ENCODE measurements at places on chromosomes 1 and 21.

- DNase-seq = no peak
Measured at GRCh38 chr1:175373786-175374623, 181.4 kb upstream of the KIAA0040 start.

GRCh38 chr1:54127594-54128300 is 25.1 kb downstream of the CDCP2 start:
- no peak for DNase-seq

DNA sequence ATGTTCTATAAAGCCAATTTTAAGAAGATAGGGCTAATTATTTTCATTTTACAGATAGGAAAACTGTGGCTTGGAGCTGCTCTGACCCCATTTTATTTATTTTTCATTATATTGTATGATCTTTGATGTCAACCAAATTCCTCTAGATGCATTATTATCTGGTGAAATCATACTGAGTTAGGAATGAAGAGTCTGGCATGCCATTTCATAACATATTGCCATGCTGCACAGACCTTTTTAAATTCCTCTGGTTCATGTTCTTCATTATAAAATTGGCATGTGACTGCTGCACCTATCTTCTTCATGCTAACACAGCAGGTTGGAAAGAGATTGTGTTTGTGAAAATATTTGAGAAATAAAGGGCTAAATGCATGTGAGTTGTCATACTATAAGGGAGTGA is 12.7 kb downstream of the PRRX1 start:
- DNase-seq = no peak

- DNase-seq = no peak
Measured at GRCh38 chr1:245546875-245547274, 392.1 kb downstream of the KIF26B start.

GRCh38 chr1:26861286-26861701 is 1.7 kb upstream of the SFN start:
- peak; percentile 63 for DNase-seq

DNA sequence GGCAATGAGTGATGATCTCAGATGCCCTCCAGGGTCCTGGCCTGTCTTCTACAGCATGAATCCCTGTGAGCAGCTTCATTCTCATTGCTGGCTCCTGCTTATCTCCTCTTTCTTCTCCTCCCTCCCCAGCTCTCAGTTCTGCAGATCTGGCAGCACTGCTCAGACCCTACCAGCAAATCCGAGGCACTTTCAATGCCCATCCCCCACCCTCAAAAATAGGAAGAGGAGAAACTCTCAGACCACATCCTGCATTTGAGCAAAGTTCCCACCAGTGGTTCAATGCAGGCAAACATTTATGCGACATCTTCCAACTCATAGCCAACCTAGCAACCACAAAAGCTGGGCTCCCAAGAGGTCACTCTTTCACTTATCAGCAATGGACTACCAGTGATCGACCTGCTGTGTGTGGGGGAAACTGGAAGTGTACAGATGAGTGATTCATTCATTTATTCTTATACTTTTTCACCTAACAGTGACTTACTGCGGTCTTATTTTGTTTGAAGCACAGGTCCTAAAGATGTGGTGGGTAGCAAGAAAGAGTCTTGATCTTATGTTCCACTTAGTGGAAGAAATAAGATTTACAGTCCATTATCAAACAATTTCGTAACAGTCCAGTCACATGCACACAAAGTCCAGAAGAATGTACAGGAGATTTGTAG is 5.8 kb upstream of the CHI3L2 start:
- no peak for DNase-seq

DNA sequence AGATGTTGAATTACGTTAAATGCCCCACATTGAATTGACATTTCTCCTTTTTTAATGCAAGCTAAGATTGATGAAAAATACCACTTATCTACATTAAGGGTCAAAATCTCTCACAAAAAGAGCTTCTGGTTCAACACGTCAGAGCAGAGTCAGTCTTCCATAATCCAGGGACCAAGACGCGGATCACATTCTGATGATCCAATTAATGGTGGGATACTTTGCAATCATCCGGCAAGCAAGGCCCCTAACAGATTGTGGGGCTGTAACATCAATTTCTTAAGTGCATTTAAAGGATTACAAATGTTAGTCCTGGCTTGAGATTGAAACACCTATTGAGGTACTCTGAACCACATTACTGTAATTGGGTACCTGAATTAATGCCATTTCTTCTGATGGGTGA is 120.2 kb upstream of the ESRRG start:
- no peak for DNase-seq

- DNase-seq = peak; percentile 22
Measured at GRCh38 chr21:29034678-29035077, 10.2 kb downstream of the USP16 start.

DNA sequence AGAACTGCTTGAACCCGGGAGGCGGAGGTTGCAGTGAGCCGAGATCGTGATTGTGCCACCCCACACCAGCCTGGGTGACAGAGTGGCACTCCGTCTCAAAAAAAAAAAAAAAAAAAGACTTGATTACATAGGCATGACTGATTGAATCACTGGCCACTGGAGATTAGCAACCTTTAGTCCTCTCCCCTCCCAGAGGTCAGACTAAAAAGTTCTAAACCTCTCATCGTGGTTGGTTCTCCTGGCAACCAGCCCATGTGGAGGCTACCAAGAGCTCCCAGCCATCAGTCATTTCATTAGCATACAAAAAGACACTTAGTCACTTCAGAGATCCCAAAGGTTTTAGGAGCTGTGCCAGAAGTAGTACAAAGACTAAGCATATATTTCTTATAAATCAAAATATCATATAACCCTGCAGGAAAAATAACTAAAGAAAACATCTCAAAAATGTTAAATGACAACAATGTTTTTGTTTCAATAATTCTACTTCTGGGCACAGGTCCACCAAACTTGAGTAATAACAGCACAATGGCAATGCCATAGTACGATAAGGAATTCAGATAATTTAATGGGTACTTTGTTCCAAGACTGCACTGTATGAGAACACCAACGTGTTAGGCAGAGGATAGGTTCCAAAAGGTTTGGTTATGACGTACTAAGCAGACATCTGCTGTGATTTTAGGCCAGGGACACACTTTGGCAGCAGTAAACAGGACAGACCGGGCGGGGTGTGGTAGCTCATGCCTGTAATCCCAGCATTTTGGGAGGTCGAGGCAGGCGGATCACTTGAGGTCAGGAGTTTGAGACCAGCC is 18.1 kb downstream of the USP48 start:
- DNase-seq = peak; percentile 46

GRCh38 chr1:223358826-223359225 is 5.2 kb downstream of the SUSD4 start:
- no peak for DNase-seq

DNA sequence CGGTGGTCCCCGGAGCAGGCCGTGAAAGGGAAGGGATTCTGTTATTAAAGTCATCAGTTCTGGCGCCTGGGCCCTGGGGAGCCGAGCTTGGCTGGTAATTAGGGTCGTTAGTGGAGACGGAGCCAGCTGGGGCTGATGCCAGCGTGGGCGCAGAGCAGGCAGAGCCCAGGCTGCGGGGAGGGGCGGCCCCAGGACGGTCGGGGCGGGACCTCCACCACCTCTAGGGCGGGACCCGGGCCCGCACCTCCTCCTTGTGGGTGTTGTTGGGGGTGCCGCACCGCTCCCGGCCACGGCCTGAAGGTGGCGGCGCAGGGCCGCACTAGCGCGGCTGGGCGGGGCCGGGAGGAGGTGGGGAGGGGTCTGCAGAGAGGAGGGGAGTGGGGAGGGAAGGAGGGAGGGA is 470.6 kb downstream of the PTPRU start:
- no peak for DNase-seq
